GM12892 (cell line): ENCODE measurements at places on chromosomes 3 and 15.

DNA sequence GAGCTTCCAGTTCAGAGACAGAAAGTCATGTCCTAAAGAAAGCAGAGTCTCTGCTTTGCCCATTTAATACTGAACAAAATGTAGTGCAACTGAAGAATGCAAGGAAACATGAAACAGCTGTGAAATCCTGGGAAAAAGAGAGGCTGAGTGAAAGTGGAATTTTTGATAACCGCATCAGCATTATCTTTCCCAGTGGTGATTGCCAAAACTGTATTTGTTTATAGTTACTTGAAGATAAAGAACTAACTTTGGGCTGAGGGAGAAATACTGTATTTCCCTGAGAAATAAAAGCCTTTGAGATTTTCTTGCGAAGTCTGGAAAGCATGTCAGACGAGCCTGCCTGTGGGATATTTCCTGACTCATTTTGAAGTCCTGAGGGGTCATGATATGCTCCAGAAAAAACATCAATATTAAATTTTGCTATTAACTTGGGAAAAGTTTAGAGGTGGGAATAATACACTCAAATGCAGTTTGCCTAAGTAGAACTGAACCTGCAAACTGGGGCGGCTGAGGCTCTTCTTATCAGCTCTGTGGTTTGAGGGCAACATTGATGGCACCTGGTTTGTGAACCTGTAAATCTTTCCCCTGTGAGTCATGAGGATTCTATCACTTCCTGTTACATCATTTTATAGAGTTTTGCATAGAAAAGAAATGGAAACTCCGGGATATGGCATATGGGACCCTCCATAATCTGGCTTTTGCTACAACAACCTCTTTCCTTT, 855.3 kb downstream of the MCTP2 start:
- no peak for DNase-seq

DNA sequence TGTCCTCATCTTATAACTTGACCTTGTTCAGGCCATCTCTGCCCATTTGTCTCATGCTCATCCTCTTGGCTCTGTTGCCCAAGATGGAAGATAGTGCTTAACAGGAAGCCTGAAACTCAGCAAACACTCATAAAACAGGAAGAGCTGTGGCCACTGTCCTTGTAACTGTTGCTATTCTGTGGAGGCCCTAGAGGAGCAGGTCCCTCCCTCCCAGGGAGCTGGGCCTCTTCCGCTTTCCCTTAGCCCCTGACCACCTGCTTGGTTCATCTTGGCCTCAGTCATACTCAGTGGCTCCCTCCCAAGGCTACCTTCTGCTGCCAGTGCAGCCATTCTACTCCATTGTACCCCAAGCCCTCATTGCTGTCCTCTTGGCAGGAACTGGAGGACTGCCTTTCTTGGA, 3.5 kb downstream of the MAPKAPK3 start:
- DNase-seq: no peak

DNA sequence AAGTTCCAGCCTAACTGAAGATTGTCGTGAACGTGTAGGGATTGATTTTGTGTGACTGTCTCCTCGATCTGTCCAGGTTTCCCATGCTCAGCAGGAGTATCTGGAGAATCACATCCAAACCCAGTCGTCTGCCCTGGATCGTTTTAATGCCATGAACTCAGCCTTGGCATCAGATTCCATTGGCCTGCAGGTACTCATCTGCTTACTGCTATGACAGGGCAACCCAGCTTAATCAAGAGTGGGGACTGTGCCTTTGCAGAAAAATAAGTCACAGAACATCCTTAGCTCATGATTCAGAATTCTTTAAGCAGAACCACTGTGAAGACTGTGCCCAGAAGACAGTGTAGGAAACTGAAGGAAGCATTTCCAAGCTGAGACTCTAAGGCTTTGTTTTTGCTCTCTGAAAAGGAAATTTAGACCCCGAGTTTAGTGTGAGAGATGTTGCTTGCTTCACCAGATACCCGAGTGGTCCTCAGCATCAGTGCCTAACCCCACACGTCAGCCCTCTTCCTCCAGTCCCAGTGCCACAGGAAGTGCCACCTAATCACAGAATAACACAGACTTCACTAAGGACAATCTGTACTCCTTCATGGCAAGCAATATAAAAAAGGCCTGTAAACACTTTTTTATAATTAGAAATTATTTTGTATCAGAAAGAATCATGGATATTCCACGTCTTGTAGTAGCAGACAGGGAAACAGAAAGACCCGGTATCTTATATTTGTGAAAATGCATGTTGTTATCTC, 34.2 kb downstream of the MYZAP start:
- no peak for DNase-seq

DNA sequence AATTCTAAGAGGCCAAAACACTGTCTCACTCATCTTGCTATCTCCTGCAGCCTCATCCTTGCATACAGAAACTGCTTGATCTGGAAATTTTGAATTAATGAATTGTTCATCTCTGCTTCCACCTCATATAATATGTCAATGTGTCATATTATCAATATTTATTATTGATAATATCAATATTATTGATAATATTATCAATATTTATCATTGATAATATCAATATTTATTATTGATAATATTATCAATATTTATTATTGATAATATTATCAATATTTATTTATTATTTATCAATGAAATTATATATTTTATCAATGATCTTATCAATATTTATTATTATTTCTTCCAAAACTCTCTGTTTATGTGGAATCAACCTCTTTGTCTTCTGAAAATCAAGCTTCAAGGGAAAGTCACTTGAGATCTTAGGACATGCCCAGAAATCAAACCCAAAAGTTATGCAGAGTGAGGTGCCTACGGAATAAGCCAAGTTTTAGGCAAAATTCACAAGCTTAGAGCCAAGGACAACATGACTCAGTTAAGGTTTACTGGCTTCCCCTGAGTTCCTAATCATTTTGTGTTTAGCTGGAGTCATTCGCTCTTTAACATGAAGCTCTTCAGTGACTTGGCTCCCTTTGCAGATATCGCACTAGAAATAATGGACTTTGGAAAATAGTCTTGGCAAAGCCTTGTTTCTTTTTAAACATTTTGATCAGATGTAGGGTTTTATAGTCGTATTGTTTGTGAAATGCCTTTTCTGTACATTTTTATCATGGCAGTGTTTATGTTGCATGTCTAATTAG, 297.1 kb upstream of the RARB start:
- no peak for DNase-seq

DNA sequence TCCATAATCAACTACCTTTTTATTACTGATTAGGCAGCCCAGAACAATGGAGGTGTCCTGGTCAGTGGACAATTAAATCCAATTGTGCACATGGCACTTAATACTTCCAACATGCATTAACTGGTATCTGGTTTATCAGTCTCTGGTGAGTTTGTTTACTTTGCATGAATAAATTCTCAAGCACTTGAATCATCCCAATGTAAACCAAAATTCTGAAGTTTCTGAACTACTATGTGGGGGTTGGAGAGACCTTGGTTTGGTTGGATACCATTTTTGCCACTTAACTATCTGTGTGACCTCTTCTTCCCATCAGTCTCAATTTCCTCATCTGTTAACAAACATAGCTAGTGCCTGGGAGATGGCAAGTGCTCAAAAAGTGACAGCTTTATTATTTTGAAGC, 70.5 kb upstream of the MAP4 start:
- DNase-seq: no peak

DNA sequence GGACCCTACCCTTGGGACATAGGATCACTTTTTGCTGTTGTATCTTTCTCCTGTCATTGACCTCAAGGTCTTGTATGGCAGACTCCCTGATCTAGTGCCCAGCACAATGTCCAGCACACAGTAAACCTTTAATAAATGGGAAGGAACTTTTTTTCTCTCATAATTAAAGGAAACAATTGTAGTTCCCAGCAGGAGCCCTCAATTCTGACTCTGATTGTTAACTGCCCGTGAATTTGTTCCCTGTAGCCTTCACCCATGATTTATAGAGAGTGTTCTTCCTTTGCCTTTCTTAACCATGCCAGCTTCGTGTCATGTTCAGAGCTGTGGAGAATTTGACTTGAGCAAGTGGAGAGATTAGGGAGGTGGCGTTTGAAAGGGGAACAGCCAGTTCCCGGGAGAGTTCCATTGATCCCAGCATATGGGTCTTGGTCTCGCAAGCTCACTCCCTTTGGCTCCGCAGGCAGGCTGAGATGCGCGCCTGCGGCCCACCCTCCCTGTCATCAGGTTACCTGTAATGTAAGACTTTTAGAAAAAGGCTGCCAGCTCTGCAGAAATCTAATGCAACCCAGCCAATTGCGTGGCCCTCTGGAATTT, 182.6 kb downstream of the TP63 start:
- no peak for DNase-seq

GRCh38 chr3:79994397-79994796, 226.6 kb upstream of the ROBO1 start:
- no peak for DNase-seq
